ENCODE measurements at places on chromosomes 11 and 22. TPM values are rescaled to one million over a fixed set of nuclear protein-coding genes. Genes with fewer than 3 reads are reported as not detected.

The DERL3 gene
- total RNA-seq: 4.7 TPM

The A4GALT gene
- not detected for total RNA-seq

DNA sequence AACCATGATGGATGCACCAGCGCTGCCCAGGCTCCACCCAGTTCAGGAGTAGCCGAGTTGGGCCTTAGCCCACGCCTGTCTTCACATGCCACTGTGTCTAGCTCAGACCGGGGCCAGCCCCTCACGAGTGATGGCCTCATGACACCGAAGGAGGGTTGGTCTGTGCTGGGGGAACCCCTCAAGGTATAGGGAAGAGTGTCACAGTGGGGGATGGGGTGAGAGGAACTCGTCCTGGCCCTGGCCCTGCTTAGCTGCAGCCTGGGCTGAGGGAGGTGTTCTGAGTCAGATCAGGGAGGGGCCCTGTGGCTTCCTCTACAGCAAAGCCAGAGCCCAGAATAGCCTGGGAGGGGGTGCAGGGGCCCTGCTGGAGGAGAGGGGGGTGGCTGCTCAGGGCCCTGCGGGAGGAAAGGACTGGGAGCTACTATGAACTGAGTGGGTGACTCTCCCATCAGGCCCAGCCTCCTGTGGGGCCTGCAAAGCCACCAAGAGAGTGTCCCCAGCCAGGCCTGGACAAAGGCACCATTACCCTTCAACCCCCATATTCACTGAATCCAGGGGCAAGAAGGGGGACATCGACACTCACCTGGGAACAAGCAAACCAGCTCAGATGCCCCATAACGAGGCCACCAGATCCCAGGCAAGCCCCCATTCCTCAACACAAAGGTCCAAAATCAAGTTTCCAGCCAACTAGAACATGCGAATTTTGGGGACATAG is 41.2 kb downstream of the IGLL5 start:
- no peaks in the 10 kb centered on the region for H3K36me3 ChIP-seq
- peak overlapping the region; percentile 32 for H3K4me3 ChIP-seq
- no peaks in the 10 kb centered on the region for H3K27me3 ChIP-seq
- peaks cover 24% of the 10 kb centered on the region for H3K4me1 ChIP-seq

GRCh38 chr11:118853678-118854077 is 30.0 kb upstream of the CXCR5 start:
- H3K27me3 ChIP-seq: no peaks in the 10 kb centered on the region
- peaks cover 16% of the 10 kb centered on the region for H3K4me1 ChIP-seq
- H3K4me3 ChIP-seq: no peak overlapping the region
- no peak overlapping the region for H3K27ac ChIP-seq

DNA sequence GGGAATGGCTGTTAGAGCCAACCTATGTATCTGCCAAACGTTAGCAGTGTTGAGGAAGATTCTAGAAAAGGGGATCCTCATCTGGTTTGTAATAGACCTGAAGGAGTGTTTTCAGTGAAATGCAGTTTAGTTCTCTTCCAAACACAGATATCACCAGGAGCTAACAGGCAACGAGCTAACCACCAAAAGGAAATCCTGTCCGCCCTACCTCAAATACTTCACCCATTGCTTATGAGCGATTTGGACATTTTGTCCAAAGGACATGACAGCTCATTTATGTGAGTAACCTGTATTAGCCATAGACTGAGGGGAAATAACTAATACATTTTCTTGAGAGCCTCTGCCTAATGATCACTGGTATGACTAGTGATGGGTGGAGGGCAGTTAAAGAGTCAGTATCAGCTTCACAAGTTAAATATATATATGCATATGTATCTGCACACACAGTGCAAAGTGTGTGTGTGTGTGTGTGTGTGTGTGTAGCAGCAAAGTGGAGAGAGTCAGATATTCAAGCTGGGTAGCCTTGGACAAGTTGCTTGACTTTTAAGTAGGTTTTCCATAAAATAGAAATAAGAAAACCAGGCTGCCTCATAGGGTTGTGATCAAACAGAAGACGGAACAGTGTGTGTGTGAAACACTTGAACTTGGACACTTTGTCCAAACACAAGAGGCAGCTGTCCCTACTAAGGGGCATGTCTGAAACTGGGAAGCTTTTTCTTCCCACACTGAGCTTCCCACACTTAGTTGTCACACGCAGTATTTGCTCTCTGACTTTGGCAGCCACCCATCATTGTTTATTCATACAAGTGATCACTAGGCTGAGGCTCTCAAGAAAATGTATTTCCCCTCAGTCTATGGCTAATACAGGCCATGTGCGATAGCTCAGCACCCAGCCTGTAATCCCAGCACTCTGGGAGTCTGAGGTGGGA is 940 bp upstream of the C11orf91 start:
- H3K4me1 ChIP-seq: peaks cover 18% of the 10 kb centered on the region
- peaks cover 25% of the 10 kb centered on the region for H3K27me3 ChIP-seq
- DNase-seq: no peak
- no peaks in the 10 kb centered on the region for H3K36me3 ChIP-seq
- H3K4me3 ChIP-seq: peak overlapping the region; percentile 89
- peak overlapping the region; percentile 34 for H3K27ac ChIP-seq

The B4GAT1 gene
- total RNA-seq: 3.5 TPM

- H3K4me3 ChIP-seq: no peak overlapping the region
- no peak for DNase-seq
- no peaks in the 10 kb centered on the region for H3K4me1 ChIP-seq
- H3K27ac ChIP-seq: no peak overlapping the region
- no peaks in the 10 kb centered on the region for H3K36me3 ChIP-seq
Measured at GRCh38 chr11:66800720-66801428, 42.4 kb upstream of the RCE1 start.

- H3K4me3 ChIP-seq: no peak overlapping the region
- H3K4me1 ChIP-seq: no peaks in the 10 kb centered on the region
- H3K27ac ChIP-seq: no peak overlapping the region
- peaks cover 4% of the 10 kb centered on the region for H3K36me3 ChIP-seq
- DNase-seq: no peak
Measured at GRCh38 chr22:34333285-34333684, 413.0 kb upstream of the LARGE1 start.

DNA sequence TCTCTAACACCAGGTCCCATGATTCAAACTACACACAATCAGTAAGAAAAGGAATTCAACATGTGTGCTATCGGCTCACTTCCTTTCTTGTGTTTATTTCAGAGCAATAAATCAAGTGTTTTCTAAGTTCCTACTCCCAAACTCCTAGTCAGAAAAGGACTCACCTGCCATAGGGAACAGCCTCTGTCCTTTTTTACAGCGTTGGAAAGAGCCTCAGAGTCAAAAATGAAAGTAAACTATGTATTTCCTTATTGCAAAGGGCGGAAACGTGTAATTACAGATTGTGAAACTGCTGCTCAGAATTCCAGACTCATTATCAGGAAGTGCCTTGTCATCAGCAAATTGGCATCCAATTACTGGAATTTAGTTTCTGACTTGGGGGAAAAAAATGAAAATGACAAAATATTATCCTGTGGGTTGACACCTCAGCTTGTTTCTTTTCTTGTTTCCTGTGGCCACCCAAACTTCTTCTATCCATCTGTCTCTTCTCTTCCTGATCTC is at the start of gene CASP4:
Gene CASP4 (minus strand): TSS at position 220 of the 501 bp plus-strand sequence. CDS start 49 bp downstream, at position 171.
- no peaks in the 10 kb centered on the region for H3K27me3 ChIP-seq
- peak within 1 kb of the TSS; percentile 99 for H3K4me3 ChIP-seq
- peak within 1 kb of the TSS; percentile 100 for H3K27ac ChIP-seq
- peak; percentile 61 for DNase-seq
- H3K36me3 ChIP-seq: peaks cover 48% of the 10 kb centered on the region

The MALAT1 gene
- total RNA-seq: 6,610 TPM

The ANO1 gene
- total RNA-seq: not detected

The MCM5 gene
- 169 TPM for total RNA-seq

- H3K4me1 ChIP-seq: peaks cover 23% of the 10 kb centered on the region
- DNase-seq: no peak
- H3K27me3 ChIP-seq: no peaks in the 10 kb centered on the region
- H3K27ac ChIP-seq: peak overlapping the region; percentile 99
- H3K36me3 ChIP-seq: peaks cover 6% of the 10 kb centered on the region
Measured at GRCh38 chr11:9462172-9462799, 1.5 kb downstream of the ZNF143 start.

The CHADL gene
- 0.40 TPM for total RNA-seq

DNA sequence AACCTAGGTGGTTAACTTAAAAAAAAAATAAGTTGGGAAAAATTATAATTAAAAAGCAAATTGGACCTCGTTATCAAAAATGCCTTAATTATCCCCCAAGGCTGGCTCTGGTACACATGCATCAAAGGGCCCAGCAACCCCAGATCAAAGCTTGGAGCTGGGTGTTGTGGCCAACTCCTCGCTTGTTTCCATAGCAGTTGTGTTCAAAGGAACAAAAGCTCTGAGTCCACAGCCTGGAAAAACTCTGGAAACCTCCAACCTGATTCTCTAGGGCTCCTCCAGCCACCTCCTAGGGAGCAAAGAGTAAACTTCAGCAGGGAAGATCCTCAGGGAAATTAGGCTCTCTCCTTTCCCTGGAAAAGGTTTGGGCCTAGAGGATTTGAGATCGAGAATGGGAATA is 149.4 kb downstream of the NXPE2 start:
- no peak overlapping the region for H3K27ac ChIP-seq
- H3K36me3 ChIP-seq: no peaks in the 10 kb centered on the region
- DNase-seq: no peak
- no peaks in the 10 kb centered on the region for H3K4me1 ChIP-seq

- no peak overlapping the region for H3K27ac ChIP-seq
- H3K4me3 ChIP-seq: no peak overlapping the region
- peaks cover 27% of the 10 kb centered on the region for H3K27me3 ChIP-seq
- no peaks in the 10 kb centered on the region for H3K4me1 ChIP-seq
Measured at GRCh38 chr22:48819961-48820360, 1007.7 kb downstream of the BRD1 start.

GRCh38 chr11:10072142-10072541 is 221.9 kb downstream of the SBF2 start:
- no peaks in the 10 kb centered on the region for H3K27me3 ChIP-seq
- DNase-seq: no peak
- no peak overlapping the region for H3K27ac ChIP-seq
- no peaks in the 10 kb centered on the region for H3K36me3 ChIP-seq
- no peaks in the 10 kb centered on the region for H3K4me1 ChIP-seq

DNA sequence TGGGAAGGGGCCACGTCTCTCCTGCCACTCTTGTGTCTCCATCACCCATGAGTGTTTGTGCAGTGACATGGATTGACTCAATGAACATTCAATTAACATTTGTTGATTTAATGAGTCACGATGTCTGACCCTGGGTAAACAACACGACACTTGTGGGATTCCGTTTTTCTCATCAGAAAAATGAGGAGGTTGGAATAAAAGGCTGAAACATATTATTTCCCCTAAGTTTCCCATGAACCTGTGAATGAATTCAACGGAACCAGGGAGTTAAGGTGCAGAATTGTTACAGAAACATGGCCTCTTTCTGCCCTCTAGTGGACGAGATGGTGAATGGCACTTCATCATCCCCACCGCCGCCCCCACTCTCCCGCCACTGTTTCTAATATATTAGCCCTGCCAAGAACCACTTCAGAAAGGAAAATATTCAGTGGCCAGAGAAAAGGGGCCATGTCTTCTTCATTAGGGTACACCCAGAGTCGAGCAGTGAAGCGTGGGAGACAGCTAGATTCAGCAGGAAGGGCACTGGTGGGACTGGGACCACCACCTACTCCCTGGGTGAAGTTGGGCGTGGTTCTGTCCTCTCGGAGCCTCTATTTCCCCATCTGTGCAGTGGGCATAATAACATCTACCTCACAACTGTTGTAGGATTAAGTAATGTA is 46.3 kb upstream of the SYT13 start:
- no peak overlapping the region for H3K27ac ChIP-seq
- no peak for DNase-seq
- no peaks in the 10 kb centered on the region for H3K36me3 ChIP-seq
- no peaks in the 10 kb centered on the region for H3K4me1 ChIP-seq
- peaks cover 18% of the 10 kb centered on the region for H3K27me3 ChIP-seq

The PPP2R1B gene
- total RNA-seq: 56.2 TPM

DNA sequence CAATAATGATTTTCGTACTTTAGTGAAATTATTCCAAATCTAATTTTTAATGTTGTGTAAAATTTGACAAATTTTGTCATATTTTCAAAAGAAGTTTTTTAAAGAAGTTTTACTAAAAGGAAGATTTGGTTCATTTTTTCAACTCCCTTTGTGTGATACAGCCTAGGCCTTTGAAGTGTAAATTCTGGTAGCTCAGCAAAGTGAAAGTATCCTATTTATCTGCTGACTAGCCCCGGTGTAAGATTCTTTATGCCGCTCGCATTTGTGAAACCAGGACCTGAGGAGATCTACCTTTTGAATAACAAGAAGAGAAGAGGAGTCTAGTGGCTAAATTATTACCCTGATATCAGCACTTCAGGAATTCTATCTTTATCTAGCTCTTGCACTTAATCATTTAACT is 177.4 kb downstream of the JRKL start:
- H3K27ac ChIP-seq: no peak overlapping the region
- no peaks in the 10 kb centered on the region for H3K36me3 ChIP-seq
- no peaks in the 10 kb centered on the region for H3K4me1 ChIP-seq

DNA sequence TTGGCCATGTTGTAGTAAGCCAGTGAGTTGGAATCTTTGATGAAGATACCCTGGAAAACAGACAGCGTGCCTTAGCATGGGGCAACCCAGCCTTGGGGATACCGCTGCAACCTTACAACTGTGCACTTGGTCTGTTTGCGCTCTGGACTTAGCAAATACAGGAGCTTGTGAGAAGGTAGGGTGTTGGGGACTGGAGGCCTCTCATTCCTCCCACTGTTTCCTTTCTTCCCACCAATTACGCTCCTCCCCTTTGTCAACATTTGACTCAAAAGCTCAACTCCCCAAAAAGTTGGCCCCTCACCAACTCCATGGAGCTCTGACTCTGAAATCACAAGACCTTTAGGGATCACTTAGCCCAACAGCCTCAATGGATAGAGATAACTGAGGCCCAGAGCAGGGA is 7.9 kb upstream of the TBC1D10A start:
- H3K27me3 ChIP-seq: no peaks in the 10 kb centered on the region
- peaks cover 10% of the 10 kb centered on the region for H3K36me3 ChIP-seq
- H3K4me1 ChIP-seq: no peaks in the 10 kb centered on the region
- H3K4me3 ChIP-seq: no peak overlapping the region
- H3K27ac ChIP-seq: no peak overlapping the region

DNA sequence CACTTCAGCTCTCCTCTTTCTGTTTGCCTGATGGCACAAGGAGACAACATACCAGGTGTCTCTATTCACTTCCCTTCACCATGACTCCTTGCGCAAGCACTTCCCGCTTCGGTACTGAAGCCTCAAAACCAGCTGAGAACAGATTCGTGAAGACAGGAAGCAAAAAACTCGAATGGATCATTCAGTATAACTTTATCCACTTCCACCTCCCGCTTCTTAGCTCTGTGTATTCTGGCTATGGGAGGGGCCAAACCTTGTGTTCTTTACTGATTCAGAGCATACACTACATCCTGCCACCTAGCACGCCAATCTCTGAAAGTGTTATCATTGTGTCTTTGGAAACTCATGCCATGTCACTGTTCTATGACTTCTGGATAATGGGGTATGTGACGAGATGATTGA is 62.2 kb upstream of the ADA2 start:
- H3K27ac ChIP-seq: no peak overlapping the region
- peak overlapping the region; percentile 42 for H3K4me3 ChIP-seq
- peaks cover 9% of the 10 kb centered on the region for H3K4me1 ChIP-seq
- DNase-seq: no peak
- H3K36me3 ChIP-seq: no peaks in the 10 kb centered on the region

The GP1BB gene
- not detected for total RNA-seq
